Stimulated activated CD4-positive, alpha-beta T cell treated with anti-CD3 and anti-CD28 coated beads, Interleukin-2, amount 100 ng/mL, for 48 hours (primary cell): ENCODE measurements at places on chromosomes 6 and 20.

DNA sequence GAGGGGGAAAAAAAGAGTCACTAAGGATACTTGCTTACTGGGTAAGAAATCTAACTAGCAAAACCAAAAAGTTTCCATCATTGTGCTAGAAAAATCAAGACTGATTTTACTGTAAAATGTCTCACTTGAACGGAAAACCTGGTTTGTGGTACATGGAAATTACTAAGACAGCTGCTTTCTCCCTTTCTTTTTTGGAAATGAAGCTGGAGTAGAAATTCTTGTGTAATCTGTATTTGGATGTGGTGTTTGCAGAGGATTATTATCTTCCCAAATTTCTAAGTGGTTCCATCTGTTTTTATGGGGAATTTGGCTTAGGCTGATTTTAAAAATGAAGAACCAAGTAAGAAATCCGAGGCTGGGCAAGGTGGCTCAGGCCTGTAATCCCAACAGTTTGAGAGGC, 20.4 kb downstream of the EPB41L2 start:
- no peak for DNase-seq

GRCh38 chr20:35065181-35065580, 27.4 kb downstream of the TRPC4AP start:
- DNase-seq = no peak

DNA sequence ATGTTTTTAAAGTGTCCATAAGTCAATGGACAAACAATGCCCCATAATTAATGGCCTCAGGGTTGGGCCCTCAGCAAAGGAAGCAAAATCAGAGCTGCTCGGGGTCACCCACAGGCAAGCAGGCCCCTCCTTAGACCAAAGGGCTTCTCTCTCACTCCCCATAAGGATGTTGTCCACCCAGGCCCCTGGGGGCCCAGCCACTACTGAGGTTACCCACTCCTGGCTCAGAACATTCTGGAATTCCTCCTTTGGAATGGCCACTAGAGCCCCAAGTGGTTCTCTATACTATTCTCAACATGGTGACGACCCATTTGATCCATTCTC, 50.9 kb downstream of the BANF2 start:
- DNase-seq = no peak

DNA sequence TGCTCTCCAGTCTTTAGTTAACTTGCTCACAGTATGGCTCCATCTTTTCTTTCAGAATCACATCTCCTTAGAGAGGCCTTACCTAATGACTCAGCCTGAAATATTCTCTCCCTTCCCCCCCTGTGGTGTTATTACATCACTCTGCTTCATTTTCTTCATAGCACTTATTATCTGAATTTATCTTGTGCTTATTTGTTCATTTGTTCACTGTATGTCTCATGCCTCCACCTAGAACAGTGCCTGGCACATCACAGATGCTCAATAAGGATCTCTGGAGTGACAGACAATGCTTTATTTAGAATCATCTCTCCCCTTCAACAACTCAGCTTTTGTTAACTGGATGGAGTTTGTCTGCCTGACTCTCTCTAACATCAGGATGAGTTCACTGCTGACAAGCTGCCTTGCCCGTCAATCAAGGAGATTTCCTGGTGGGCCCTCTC, 96.6 kb upstream of the MAN1A1 start:
- DNase-seq = no peak

DNA sequence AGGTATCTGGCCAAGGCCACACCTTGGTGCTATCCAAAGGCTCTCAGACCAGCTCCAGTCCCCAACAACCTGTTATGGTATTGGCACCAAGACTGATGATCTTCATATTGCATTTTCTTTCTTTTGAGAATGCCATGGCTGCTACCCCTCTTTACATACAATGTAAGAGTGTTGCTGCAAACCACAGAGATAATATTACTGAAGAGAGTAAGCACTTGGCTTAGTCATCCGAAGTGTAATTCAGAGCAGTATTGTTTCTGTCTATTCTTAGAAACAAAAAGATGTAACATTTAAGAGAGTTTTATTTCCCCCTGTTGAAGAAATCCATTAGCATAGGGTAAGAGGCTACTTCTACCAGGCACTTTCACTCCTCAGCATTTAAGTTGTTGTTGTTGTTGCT, 212.5 kb downstream of the C6orf118 start:
- DNase-seq = no peak

DNA sequence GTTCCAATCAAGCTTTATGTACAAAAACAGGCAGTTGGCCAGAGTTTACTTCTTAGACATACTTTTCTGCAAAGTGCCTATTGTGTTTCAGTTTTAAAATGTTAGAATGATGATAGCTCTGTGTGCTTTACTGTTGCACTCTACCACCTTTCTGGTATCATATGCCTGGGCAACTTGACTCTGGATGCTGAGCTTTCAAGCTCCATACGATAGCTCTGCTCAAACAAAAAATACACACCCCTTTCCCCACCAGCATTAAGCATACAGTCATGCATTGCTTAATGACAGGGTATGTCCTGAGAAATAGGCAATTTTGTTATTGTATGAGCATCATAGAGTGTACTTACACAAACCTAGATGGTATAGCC, 123.1 kb downstream of the RCAN2 start:
- DNase-seq = no peak

GRCh38 chr20:32012159-32012688, 2.0 kb downstream of the CCM2L start:
- DNase-seq = no peak

- no peak for DNase-seq
These were observed 88.0 kb upstream of the UST start for GRCh38 chr6:148658681-148659430.

DNA sequence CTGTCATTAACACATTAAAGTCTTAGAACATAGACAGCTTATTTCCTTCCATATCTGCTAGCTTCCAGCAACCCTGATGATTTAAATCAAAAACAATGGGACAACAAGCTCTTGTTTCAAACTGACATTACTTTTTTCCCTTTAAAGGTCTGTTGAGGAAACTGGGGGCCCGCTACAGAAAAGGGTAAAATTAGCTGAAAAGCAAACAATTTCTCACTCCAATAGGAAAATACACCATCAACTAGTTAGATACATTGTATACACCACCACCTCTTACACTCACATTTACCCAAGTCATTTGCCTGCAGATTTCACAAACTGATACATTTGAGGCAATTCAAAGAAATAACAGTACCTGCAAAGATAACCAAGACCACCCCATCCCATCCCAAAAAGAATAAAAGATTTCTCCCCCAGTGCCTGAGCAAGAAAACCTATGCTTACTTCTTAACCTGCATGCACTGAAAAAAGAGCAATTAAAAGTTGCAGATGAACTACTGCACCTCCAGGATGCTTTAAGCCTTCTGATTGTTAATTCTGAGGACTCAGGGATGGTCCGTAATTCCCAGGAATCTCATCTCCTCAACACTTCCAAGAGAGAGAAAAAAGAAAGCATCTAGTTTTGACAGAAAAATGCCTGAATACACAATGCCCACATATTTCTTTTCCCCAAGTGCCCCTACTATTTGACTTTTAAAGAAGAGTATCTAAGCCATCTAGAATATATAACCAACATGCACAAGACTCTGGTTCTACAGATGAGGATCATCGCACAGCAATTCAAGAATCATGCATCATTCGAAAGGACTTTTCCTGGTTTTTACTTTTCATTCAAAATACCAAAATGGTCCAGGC, 5.6 kb downstream of the ZMYND8 start:
- no peak for DNase-seq

DNA sequence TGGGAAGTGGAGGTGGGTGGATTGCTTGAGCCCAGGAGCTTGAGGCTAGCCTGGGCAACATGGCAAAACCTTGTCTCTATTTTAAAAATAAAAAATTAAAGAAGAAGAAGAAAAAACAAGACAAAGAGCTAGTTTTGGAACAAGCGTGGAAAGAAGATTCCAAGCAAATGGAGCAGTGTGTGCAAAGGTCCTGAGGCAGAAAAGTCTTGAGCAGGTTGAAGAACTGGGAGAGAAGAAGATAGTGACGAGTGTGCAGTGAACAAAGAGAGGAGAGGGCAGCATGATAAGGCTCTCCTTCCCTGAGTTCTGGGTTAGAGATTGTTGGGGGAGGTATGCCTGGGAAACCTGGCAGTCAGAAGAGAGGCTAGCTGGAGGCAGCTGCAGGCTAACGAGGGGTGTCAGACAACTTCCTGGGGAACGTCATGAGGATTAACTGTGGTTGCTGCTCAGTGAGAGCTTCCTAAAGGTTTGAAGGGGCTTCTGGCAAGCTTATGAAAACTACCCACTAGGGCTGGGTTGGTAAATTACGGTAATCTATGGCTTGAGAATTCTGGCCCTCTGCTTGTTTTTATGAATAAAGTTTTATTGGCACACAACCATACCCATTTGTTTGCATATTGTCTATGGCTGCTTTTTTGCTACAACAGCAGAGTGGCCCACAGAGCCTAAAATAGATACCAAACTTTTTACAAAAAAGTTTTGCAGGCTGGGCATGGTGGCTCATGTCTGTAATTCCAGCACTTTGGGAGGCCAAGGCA, 128.9 kb downstream of the ZFP64 start:
- DNase-seq = no peak

GRCh38 chr6:81752084-81752920, at the start of gene TENT5A:
TENT5A (minus strand) TSS chr6:81752681; CDS start chr6:81752141, 540 bp downstream.
- DNase-seq = peak; percentile 63

DNA sequence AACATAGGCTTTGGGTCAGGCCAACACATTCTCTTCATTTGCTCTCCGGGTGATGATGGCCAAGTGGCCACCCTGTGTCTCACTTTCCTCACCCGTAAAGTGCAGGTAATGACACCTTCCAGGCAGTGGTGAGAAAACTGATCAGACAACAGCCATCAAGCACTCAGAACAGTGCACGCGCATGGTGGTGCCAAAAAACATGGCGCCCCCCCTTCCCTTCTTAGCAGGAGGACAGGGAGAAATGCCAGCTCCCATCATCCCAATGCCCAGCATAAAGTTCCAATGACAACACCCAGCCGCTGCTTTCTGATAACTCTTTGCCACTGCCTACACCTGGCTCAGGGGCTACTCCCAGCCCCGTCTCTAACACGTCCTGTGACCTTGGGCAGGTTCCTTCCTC, 8.4 kb downstream of the BPIFB1 start:
- DNase-seq = no peak

DNA sequence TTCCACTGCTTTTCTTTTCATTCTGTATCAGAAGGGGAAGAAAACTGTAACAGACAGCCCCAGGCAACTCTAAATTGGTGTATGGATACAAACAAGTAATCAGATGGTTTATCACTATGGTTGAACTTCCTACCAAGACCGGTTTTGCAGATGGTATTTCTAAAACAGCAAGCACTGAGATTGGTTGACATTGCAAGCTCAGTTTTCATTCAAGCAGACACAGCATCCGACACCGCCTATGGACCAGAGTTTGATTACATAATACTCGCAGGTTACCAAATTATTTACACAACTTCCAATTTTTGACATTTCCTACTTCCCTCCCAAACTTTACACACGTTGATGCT, 209.9 kb downstream of the ALDH8A1 start:
- no peak for DNase-seq

DNA sequence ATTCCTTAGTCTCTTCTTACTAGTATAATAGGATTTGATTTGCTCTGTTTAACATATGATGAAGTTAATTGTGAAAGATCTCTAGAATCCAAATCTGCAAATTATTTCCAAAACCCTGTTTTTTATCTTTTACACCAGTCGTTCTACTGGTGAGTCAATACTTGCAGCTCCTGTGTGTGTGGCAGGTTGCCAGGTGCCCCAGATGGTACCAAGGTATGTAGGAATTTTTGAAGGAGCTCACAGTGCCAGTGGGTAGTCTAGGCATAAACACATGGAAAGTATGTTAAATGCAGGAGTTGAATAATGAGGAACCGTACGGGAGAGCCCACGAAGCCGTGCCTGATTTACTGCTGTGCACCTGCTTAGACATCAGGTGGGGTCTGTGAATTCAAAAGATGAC, 192.2 kb downstream of the FARS2 start:
- DNase-seq = no peak

- DNase-seq = no peak
These were observed 2.5 kb downstream of the SCRT2 start for GRCh38 chr20:672963-673602.

GRCh38 chr20:5198651-5198924, 71.8 kb downstream of the CDS2 start:
- DNase-seq = no peak

GRCh38 chr20:40953856-40954255, 74.8 kb upstream of the TOP1 start:
- DNase-seq = no peak

DNA sequence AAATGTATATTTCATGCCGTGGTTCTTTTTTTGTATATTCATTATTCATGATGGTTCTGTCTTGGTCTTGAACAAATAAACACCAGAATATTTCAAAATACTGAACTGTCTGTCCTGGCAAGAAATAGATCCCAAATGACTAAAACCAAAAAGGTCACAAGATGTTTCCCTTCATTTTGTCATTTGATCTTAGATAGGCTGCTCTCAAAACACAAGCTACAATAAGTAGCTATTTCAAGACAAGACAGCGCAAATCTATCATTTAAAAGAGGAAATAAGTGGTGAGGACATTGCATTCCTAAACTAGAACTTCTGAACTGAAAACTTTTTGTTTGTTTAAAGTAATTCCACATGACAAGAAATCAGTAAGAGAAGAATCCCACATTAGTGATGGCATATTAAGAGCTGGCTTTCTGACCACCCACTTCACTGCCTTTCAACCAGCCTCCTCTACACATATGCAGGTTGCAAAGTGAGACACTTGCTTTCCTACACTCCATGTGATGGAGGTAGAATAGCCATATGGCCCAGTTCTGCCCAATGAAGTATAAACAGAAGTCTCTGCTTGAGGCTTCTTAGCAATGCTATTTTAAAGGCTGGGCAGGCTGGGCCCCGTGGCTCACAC, 54.4 kb upstream of the CCDC28A start:
- DNase-seq = no peak

DNA sequence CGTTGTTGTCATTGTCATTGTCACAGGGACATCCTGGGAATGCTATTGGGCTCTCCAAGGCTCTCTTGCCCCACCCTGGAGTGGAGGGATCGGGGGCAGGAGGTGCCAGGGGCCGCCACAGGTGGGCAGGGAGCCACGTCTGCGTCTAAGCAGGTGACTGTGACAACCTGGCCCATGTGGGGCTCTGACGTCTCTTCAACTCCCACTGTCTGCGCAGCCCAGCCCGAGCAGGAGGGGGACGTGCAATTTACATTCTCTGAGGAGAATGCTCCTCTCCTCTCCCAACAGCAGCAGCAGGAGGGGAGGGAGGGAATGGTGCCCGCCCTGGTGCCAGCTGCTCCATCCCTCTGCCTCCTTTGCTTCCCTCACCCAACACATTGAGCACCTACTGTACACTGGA, 50.1 kb downstream of the GRM4 start:
- no peak for DNase-seq

- no peak for DNase-seq
These were observed 43.9 kb upstream of the EXOC2 start for GRCh38 chr6:736657-737446.

- no peak for DNase-seq
These were observed 119.5 kb downstream of the SCAF8 start for GRCh38 chr6:154852687-154853086.

- DNase-seq = no peak
These were observed 178.6 kb downstream of the RFPL4B start for GRCh38 chr6:112525749-112526148.

GRCh38 chr6:10993896-10994295, 50.2 kb downstream of the ELOVL2 start:
- no peak for DNase-seq

GRCh38 chr6:148332088-148332487, 10.6 kb upstream of the SASH1 start:
- no peak for DNase-seq

- DNase-seq = no peak
These were observed 41.6 kb upstream of the SYNCRIP start for GRCh38 chr6:85684133-85684808.
